ENCODE measurements at places on chromosomes 6 and 20. TPM values are rescaled to one million over a fixed set of nuclear protein-coding genes. Genes with fewer than 3 reads are reported as not detected.

GRCh38 chr6:132289756-132290155 lies 111.5 kb downstream of the MOXD1 start:
- H3K36me3 ChIP-seq = no peaks in the 10 kb centered on the region
- no peak for DNase-seq
- no peak overlapping the region for H3K4me3 ChIP-seq
- no peak overlapping the region for H3K27ac ChIP-seq

GRCh38 chr6:5314191-5314865 lies 53.0 kb downstream of the FARS2 start:
- no peak overlapping the region for H3K27ac ChIP-seq
- H3K4me1 ChIP-seq = no peaks in the 10 kb centered on the region
- DNase-seq = no peak

The ZSCAN16 gene
- total RNA-seq = 16.8 TPM

DNA sequence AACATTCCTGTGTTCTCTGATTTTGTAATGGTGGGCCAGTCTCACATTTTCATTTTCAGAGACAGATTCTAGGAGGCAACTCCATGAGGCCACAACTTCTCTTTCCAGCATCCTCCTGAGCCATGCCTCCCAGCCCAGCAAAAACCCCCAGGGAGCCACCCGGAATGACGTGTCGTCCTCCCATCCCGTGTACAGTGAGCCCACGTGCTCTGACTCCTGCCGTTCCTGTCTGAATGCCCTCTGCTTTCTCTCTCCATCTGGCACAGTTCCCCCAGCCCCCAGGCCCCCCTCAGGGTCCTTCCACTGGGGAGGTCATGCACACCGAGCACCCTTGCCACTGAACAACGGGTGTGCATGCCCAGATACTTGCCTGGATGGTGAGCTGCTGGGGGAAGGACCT lies 38.0 kb downstream of the C20orf203 start:
- no peak overlapping the region for H3K27ac ChIP-seq
- no peaks in the 10 kb centered on the region for H3K4me1 ChIP-seq
- no peaks in the 10 kb centered on the region for H3K27me3 ChIP-seq

GRCh38 chr6:111162504-111162903 lies 75.2 kb downstream of the SLC16A10 start:
- H3K27ac ChIP-seq = no peak overlapping the region
- no peaks in the 10 kb centered on the region for H3K4me1 ChIP-seq
- H3K36me3 ChIP-seq = no peaks in the 10 kb centered on the region
- no peak overlapping the region for H3K4me3 ChIP-seq
- no peak for DNase-seq
- H3K27me3 ChIP-seq = no peaks in the 10 kb centered on the region

GRCh38 chr20:53126185-53126584 lies 154.0 kb downstream of the TSHZ2 start:
- H3K27ac ChIP-seq = no peak overlapping the region
- DNase-seq = no peak
- H3K27me3 ChIP-seq = no peaks in the 10 kb centered on the region
- peaks cover 2% of the 10 kb centered on the region for H3K4me1 ChIP-seq
- H3K36me3 ChIP-seq = no peaks in the 10 kb centered on the region

DNA sequence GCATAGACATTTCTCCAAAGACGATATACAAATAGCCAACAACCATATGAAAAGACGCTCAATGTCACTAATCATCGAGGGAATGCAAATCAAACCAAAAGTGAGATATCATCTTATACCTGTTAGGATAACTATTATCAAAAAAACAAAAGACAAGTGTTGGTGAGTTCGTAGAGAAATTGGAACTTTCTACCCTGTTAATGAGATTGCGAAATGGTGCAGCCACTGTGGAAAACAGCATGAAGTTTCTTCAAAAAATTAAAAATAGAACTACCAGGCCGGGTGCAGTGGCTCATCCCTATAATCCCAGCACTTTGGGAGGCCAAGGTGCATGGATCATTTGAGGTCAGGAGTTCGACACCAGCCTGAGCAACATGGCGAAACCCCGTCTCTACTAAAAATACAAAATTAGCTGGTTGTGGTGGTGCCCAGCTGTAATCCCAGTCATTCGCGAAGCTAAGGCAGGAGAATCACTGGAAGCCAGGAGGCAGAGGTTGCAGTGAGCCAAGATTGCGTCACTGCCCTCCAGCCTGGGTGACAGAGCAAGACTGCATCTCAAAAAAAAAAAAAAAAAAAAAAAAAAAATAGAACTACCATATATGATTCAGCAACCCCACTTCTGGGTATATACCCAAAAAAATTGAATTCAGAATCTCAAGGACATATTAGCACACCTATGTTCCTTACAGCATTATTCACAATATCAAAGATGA lies 170.0 kb upstream of the ZNF184 start:
- H3K4me3 ChIP-seq = no peak overlapping the region
- no peaks in the 10 kb centered on the region for H3K36me3 ChIP-seq
- no peaks in the 10 kb centered on the region for H3K27me3 ChIP-seq
- no peak for DNase-seq

- DNase-seq = no peak
- no peaks in the 10 kb centered on the region for H3K36me3 ChIP-seq
- no peak overlapping the region for H3K27ac ChIP-seq
- no peaks in the 10 kb centered on the region for H3K27me3 ChIP-seq
- H3K4me3 ChIP-seq = no peak overlapping the region
Observed at GRCh38 chr20:37267667-37268313, 6.2 kb upstream of the GHRH start.

GRCh38 chr6:159959976-159960384 lies 8.9 kb upstream of the IGF2R start:
- no peak for DNase-seq
- H3K4me3 ChIP-seq = no peak overlapping the region
- no peaks in the 10 kb centered on the region for H3K4me1 ChIP-seq
- peak overlapping the region; percentile 43 for H3K27ac ChIP-seq
- no peaks in the 10 kb centered on the region for H3K36me3 ChIP-seq

GRCh38 chr6:139776041-139776440 lies 401.6 kb upstream of the CITED2 start:
- DNase-seq = no peak
- H3K27ac ChIP-seq = no peak overlapping the region
- no peak overlapping the region for H3K4me3 ChIP-seq

GRCh38 chr6:160337991-160338390 lies 10.2 kb upstream of the SLC22A3 start:
- no peaks in the 10 kb centered on the region for H3K27me3 ChIP-seq
- no peak overlapping the region for H3K27ac ChIP-seq
- H3K4me1 ChIP-seq = no peaks in the 10 kb centered on the region
- DNase-seq = no peak
- H3K36me3 ChIP-seq = no peaks in the 10 kb centered on the region
- no peak overlapping the region for H3K4me3 ChIP-seq

The FILIP1 gene
- total RNA-seq = 20.2 TPM

The RSPH4A gene
- 28.7 TPM for total RNA-seq

The TBX18 gene
- total RNA-seq = not detected

- H3K4me1 ChIP-seq = no peaks in the 10 kb centered on the region
- no peak overlapping the region for H3K27ac ChIP-seq
- no peak for DNase-seq
- no peak overlapping the region for H3K4me3 ChIP-seq
- no peaks in the 10 kb centered on the region for H3K27me3 ChIP-seq
Observed at GRCh38 chr6:6790891-6791290, 202.4 kb downstream of the LY86 start.

The LRRC73 gene
- total RNA-seq = 0.34 TPM

GRCh38 chr6:167558246-167559177 lies 233.6 kb downstream of the TTLL2 start:
- H3K27ac ChIP-seq = no peak overlapping the region
- no peaks in the 10 kb centered on the region for H3K4me1 ChIP-seq
- H3K36me3 ChIP-seq = no peaks in the 10 kb centered on the region
- no peak for DNase-seq

- no peak for DNase-seq
- H3K36me3 ChIP-seq = no peaks in the 10 kb centered on the region
- no peaks in the 10 kb centered on the region for H3K27me3 ChIP-seq
- H3K4me1 ChIP-seq = no peaks in the 10 kb centered on the region
- no peak overlapping the region for H3K27ac ChIP-seq
- H3K4me3 ChIP-seq = no peak overlapping the region
Observed at GRCh38 chr6:148973538-148974208, 226.8 kb downstream of the UST start.

DNA sequence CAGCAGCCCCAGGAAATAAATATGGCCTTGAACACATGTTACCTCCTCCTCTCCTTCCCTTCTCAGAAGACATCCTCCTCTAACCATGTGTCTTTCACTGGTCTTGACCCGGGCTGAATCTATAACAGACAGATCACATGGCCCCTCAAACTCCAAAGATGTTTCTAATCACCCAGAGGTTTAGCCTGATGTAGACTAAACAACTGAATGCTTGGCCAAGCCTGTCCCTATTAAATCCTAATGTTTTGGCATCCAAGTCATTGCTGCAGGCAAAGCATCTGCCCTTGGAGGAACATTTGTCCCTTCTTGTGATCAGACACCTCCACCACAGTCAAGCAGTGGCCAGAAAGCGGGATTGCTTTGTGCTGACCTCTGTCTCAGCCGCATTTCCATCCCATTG lies 65.5 kb downstream of the ANKRD60 start:
- H3K27ac ChIP-seq = peak overlapping the region; percentile 43
- H3K36me3 ChIP-seq = no peaks in the 10 kb centered on the region
- H3K4me1 ChIP-seq = no peaks in the 10 kb centered on the region
- no peak overlapping the region for H3K4me3 ChIP-seq
- no peak for DNase-seq
- no peaks in the 10 kb centered on the region for H3K27me3 ChIP-seq

DNA sequence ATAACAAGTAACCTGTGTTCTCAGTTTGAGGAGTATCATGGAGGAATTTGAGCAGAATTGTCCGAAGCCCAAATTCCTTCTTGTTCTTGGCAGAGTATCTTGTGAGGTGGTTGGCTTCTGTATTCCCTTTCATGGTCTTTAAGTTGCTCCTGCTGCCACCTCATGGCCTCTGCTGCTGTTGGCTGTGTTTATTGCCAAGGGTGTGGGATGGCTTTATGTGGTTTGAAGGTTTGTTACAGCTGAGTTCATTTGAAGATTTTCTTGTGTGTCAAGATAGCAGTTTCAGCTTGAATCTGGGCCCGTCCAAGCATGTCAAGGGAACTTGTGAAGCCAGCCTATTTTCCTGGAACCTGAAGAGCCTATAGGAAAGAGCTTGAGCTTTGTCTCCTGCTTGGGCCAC lies 20.2 kb upstream of the TTK start:
- H3K4me1 ChIP-seq = no peaks in the 10 kb centered on the region
- no peak overlapping the region for H3K27ac ChIP-seq
- no peaks in the 10 kb centered on the region for H3K27me3 ChIP-seq
- no peak for DNase-seq
- no peaks in the 10 kb centered on the region for H3K36me3 ChIP-seq
- H3K4me3 ChIP-seq = no peak overlapping the region

GRCh38 chr20:7980332-7981046 lies 39.1 kb downstream of the TMX4 start:
- H3K27me3 ChIP-seq = no peaks in the 10 kb centered on the region
- H3K36me3 ChIP-seq = no peaks in the 10 kb centered on the region
- no peak overlapping the region for H3K4me3 ChIP-seq
- DNase-seq = no peak

DNA sequence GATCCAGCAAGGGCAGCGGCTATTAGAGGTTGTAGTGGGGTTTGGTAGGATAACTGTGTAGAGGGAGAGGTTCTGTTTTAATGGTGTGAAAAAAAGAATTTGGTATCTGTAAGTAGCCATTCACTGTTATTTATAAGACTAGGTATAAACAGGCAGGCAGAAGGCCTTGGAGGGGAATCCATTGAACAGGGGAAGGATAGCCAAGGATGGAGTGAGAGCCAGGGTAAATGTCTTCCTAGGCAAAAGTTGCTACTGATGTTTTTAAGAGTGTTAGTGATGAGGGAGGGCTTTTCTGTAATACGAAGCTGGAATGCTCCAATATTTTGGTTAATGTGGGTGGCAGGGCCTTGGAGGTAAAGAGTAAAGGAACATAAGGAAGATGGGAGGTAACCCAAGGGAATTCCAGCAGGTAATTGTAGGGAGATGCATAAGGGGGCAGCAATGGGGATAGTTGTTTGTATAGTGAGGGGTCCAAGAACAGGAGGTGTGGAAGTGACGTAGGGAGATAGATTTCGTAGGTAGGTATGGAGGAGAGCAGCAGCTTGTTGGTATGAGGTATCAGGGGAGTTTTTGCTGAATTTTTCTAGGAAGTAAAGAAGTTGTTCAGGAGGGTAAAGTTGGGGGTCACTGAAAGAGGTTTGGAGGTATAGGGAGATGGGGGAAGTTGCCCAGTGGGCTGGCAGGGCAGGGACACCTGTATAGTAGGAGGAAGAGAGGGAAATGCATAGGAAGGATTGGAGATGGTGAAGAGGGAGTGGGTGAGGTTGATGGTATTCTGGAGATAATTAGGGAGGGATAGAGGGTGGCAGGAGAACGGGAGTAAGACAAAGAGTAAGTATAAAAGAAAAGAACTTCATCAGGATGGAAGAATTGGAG lies 752.4 kb upstream of the ADGRB3 start:
- no peaks in the 10 kb centered on the region for H3K4me1 ChIP-seq
- DNase-seq = no peak
- no peaks in the 10 kb centered on the region for H3K36me3 ChIP-seq
- H3K27me3 ChIP-seq = no peaks in the 10 kb centered on the region
- no peak overlapping the region for H3K27ac ChIP-seq
- H3K4me3 ChIP-seq = no peak overlapping the region

- H3K4me1 ChIP-seq = no peaks in the 10 kb centered on the region
- H3K4me3 ChIP-seq = no peak overlapping the region
- no peak overlapping the region for H3K27ac ChIP-seq
- H3K36me3 ChIP-seq = no peaks in the 10 kb centered on the region
Observed at GRCh38 chr20:45500022-45500421, 15.4 kb downstream of the SPINT3 start.

DNA sequence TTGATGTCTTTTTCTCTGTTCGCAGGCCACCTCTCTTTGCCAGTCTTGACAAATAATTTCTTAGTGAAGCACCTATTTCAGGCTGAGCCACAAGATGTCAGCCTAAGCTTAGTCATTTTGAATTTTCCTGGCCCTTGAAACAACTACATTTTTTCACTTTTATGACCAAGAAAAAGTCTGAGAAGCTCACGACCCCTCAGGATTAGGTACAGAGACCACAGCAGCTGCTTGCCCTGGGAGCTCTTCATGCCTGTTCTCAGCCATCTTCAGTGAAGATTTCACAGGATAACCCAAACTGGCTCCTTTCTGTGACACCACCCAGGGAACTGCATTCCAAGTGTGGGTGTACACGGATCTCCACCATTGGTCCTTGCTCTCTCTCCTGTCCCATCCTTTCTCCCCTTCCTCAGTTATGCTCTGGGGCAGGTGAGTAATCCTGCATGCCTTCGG lies 38.4 kb upstream of the SPTLC3 start:
- H3K27me3 ChIP-seq = no peaks in the 10 kb centered on the region
- no peak for DNase-seq
- H3K27ac ChIP-seq = no peak overlapping the region
- no peaks in the 10 kb centered on the region for H3K4me1 ChIP-seq
- no peak overlapping the region for H3K4me3 ChIP-seq

Measured in upper lobe of left lung (tissue), 6 donors.